GOT3 (cell line): ENCODE measurements at places on chromosomes 1 and 21.

DNA sequence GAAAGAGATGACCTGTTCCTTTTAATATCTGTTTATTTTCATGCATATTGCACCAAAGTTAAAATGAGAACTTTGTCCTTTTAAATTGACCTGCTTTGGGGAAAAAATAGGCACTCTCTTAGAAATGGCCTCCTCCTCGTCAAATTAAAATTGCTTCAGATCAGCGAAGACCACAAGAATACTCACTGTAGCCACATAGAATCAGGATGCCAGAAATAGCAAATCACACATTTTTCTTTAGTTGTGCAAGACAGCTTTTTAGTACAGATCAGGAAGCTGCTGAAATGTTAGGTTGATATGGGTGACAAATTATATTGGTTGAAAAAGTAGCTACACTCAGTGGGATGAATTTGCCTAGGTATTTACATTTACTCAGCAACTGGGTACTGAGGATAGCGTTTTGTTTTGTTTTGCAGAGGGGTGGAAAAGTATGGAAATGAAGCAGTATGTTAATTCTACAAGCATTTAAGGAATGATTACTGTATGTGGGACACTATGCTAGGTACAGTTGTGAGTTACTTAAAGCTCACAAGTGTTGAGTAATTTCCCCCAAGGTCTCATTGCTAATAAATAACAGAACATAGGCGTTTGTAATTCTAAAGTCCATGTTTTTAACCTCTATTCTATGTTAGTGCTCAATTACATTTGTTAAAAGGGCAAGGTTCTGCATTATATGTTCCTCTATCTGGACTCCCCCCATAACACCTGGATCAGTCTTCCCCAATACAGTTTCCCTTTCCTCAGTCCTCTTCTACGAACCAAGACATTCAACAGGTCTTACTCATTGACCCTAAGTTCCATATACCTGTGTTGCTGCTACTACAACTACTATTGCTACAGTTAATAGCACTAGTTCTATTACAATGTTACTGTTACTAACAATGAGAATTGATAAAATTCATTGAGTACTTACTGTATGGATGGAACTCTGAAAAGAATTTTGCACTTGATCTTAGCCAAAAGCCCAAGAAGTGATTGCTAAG is 99.4 kb upstream of the S1PR1 start:
- no peak for DNase-seq

DNA sequence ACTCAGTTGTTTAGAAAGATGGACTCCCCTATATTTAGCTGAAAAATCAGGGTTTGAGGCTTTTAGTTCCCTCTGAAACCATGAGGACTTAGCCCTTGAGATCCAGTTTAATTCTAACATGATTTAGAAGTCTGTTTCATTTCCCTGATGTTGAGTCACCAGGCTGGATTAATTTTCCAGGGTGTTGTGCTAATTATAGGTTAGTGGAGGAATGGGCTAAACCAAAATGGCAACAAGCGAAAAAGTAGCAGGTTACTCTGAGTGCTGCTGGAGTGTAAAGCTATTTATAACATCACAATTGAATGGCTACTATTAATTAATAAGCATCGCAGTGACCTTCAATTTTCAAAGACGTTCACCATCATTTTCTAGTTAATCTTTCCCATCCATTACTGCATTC is 15.5 kb upstream of the USP24 start:
- DNase-seq: no peak

DNA sequence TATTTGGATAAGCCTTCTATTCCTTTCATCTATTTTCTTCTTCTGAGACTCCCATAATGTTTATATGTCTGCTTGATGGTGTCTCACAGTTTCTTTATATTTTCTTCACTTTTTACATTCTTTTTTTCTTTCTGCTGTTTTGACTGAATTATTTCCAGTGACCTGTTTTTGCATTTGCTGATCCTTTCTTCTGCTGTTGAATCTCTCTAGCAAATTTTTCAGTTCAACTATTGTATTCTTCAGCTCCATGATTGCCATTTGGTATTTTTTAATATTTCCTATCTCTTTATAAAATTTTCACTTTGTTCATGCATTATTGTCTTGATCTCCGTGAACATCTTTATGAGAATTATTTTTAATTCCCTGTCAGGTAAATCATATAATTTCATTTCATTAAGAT is 122.3 kb upstream of the ST6GALNAC5 start:
- no peak for DNase-seq

DNA sequence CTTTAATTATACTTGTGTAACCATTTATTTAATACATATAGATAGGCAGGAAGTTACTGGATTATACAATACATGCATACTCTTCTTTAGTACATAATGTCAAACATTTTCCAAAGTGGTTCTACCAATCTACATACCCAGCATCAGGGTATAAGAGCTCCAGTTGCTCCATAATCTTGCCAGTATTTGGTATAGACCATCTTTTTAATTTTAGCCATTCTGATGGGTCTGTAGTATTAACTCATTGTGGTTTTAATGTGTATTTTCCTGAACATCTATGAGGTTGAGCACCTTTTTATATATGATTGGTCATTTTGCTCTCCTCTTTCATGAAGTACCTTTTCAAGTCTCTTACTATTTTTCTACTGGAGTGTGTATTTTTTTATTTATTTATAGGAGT is 32.1 kb downstream of the EBNA1BP2 start:
- DNase-seq: no peak

GRCh38 chr1:77504986-77505385 is 177.5 kb downstream of the ZZZ3 start:
- no peak for DNase-seq

- DNase-seq: no peak
Observed at GRCh38 chr1:238399558-238399957, 508.8 kb upstream of the ZP4 start.

DNA sequence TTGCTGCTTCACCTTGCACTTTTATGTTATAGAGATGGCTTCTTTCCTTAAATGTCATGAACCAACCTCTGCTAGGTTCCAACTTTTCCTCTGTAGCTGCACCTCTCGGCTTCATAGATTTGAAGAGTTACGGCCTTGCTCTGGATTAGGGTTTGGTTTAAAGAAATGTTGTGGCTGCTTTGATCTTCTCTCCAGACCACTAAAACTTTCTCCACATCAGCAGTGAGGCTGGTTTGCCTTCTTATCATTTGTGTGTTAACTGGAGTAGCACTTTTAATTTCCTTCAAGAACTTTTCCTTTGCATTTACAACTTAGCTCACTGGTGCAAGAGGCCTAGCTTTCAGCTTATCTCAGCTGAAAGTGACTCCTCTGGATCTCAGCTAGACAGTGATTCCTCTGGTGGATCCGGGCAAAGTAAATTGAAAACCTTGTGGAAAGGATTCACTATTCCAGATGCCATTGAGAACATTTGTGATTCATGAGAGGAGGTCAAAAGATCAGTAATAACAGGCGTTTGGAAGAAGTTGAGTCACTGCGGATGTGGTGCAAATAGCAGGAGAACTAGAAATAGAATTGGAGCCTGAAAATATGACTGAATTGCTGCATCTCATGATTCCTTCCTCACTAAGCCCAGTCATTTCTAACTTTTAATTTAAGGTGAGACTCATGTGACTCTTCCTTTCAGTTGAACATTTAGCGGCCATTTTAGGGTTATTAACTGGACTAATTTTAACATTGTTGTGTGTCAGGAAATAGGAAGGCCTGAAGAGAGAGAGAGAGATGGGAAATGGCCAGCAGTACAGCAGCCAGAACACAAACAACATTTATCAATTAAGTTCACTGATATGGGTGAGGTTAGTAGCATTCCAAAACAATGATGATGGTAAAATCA is 16.2 kb upstream of the RGS1 start:
- DNase-seq: no peak

GRCh38 chr1:45876000-45876617 is 72.7 kb downstream of the MAST2 start:
- no peak for DNase-seq

DNA sequence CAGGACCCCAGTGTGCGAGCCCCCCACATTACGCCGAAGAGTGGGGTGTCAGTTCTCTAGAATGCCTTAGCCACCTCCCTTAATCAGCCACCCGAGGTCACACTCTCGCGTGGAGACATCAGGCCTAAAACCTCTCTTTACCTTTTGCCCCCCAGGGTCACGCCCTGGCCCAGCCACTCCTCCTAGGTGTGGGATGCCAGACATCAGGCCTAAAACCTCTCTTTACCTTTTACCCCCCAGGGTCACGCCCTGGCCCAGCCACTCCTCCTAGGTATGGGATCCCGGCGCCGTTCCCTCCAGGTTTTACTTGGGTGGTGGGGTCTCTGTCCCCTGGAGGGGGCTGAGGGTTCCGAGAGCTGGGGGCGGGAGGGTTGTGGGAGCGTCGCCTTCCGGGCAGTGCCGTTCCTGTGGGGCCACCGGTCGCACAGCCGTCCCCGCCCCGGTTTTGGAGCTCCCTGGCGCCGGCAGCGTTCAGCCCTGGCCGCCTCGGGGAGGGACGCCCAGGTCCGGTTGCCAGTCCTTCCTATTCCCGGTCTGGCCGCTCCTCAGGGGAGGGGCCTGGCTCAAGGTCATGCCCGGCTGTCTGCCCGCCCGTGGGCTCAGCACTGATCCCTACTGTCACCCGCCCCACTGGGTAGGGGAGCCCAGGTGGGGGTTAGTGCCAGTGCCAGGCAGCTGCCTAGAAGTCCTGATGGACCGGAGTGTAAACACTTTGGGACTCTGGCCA is 882 bp downstream of the VPS13D start:
- no peak for DNase-seq

DNA sequence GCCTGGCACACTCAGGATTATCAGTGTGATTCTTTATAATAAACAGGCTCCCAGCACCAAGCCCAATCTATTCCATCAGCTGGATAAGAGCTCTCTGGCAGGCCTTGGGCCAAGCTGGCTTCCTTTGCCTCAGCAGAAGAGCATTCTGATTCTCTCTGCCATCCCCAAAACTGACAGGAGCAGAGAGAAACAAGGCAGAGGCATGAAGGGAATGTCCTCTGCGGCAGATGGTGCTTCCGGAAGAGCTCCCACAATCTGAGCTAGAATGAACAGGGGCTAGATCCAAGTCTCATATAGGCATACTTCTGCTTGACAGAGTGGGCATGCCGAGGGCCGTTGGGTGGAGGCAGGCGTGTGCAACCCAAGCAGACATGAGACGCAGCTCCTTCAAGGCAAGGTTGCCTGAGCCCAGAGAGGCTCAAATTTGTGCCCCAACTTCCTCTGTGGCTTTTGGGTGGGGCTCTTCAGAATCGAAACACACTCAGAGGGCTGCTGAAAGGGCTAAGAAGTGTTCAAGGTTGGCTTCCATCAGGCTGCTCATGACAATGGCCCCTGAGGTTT is 4.0 kb downstream of the CAPN2 start:
- DNase-seq: no peak

DNA sequence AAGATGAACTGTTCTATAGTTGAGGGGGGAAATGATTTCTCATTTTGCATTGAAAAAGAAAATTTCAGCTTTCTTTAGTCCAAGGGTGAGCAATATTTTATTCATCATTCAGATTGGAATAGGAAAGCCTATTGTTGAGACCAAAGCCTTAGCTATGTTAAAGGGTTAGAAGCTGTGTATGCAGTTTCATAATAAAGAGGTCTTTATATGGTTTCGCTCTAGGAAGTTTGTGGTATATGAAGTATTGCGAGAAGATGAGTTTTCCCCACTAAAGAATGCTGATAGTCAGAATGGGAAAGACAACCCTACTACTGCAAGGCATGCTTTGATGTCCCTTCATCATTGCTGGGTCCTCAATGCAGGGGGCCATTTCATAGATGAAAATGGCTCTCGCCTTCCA is 28.6 kb downstream of the UAP1 start:
- DNase-seq: no peak
